Activated CD4-positive, alpha-beta T cell treated with anti-CD3 and anti-CD28 coated beads, Interleukin-2, amount 50 U/mL, for 4 hours (primary cell): ENCODE measurements at places on chromosomes 7 and 10.
A peak's percentile ranks its signal among the peaks of the same experiment; 100 is the strongest.

DNA sequence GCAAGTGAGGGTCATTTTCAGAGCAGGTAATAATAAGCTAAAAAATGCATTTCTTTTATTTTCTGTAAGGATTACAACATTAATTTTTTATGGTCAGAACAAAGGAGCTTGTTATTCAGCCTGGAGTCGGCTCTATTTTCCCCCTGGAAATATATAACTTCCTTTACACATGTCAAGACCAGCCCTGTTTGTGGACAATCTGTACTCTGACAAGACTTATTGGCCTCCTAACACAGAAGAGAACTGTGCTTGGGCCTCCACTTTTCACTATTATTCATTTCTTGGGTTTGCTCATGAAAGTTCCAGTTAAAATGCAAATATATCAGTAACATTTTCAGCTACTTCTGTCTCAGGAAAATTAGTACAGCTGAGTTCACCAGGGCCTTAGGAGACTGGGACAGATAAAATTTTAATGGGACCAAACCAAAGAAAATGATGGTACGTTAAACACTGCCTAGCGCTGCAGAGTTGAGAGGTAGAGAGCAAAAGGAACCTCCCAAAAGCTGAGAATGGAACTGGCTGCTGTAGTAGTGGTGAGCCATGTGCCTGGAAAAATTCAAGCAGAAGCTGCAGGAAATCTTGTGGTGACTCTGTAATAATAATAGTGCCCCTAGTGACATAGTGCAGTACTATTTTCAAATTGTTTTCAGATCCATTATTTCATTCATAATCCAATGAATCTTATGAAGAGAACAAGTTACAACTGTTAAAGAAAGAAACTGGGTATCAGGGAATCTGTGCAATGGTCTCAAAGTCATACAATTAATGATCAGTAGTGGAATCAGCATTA lies 227.2 kb upstream of the KIAA1217 start:
- no peak for DNase-seq

GRCh38 chr7:142626420-142627035 lies 122.7 kb upstream of the PRSS1 start:
- DNase-seq = peak; percentile 67

GRCh38 chr10:30373596-30374327 lies 24.7 kb upstream of the MTPAP start:
- DNase-seq = no peak

- no peak for DNase-seq
These were observed 66.2 kb downstream of the MGMT start for GRCh38 chr10:129533281-129533680.

- no peak for DNase-seq
These were observed 774.5 kb upstream of the LRRTM3 start for GRCh38 chr10:66151346-66151745.

DNA sequence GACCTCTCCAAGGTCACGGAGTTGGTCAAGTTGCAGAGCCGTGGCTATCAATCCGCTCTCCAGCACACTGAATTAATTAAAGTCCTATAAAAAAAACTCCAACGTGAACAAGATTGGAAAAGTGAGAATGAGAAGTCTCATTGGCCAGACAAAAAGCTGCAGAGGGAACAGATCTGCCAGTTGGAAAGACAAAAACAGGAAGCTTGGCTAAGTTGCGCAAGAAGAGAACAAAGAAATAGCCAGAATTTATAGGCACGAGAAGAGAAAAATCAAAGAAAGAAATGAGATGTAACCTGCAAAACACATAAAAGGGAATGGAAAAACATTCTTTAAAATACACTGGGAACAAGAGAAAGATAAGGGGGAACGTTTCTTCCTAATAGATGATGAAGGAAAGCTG lies 45.7 kb upstream of the CRTAC1 start:
- no peak for DNase-seq

DNA sequence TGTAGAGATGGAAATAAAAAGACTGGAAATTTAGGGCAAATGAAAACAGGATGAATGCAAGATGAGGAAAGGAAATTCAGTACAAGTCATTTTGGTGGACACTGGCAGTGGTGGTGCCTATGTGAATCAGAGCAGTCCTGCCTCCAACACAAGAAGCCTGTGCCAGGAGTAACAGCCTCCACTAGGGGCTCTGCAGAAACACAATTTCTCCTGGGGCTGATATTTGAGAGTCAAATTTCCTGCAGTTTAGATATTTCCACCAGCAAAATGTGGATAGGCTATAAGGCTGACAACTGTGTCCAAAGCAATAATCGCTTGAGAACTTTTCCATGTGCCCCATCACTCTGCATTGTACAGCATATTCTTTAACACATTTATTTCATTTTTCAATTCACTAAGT lies 4.7 kb upstream of the PLXDC2 start:
- DNase-seq = no peak

GRCh38 chr10:26890956-26891355 lies 30.2 kb upstream of the ABI1 start:
- peak; percentile 24 for DNase-seq

DNA sequence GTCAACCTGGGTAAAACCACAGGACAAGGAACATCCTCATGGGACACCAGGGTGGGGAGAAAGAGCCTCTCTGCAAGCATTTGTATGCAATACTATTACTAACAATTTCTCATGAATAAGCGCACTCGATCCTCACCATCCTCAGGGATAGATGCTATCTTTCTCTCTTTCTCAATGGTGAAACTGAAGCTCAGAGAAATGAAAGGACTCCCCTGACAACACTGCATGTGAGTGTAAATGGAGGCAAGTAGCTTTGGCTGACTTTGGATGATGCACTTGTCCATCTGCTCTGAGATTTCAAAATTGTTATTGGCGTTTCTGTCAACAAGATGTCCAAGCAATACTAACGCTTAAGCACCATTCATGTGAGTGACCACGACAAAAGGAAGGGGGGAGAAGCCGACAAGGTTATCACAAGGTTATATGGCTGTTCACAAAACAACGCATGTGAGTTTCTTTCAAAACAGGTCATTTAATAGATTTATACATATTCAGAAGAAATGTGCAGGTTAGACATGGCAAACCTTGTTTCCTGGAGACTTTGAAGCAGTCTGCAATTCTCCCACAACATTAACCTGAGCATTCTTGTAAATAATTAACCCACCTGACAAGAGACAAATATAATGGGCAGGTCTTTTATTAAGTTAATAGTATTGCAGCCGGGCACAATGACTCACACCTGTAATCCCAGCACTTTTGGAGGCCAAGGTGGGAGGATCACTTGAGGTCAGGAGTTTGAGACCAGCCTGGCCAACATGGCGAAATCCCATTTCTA lies 54.0 kb downstream of the IFIT5 start:
- DNase-seq = no peak

DNA sequence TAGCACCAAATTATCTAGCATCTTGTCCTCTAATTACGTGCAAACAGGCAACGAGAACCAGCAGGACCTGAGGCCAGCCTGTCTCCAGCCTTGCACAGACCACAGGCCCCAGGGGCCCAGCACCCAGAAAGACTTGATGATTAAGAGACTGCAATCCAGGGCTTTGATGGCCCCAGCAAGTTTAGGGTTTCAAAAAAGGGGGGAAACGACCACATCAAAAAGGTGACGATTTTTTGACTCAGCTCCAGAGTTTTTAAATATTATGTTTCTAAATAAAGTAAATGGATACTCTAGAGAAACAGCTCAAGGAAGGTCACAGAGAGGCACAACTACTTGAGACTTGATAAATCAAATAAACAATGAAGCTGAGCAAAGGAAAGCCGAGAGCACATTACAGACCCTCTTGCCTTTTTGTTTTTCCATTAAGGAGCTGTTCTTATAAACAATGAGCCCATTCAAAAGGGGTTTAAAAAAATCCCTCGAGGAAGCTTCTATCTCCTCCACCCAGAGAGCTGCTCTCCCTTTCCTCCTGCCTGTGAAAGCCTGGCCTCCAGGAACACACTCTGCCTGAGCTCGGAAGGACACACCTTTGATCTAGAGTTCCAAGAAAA lies 44.1 kb downstream of the GLI3 start:
- DNase-seq = no peak

GRCh38 chr7:129468547-129468946 lies 33.8 kb upstream of the SMKR1 start:
- no peak for DNase-seq

GRCh38 chr10:132359305-132360040 lies 27.5 kb downstream of the LRRC27 start:
- no peak for DNase-seq

GRCh38 chr7:47453093-47454061 lies 128.5 kb downstream of the TNS3 start:
- DNase-seq = no peak

- DNase-seq = no peak
These were observed 97.6 kb downstream of the KIAA1217 start for GRCh38 chr10:24306507-24306875.

- DNase-seq = no peak
These were observed 613 bp upstream of the BUB3 start for GRCh38 chr10:123153486-123154091.

- no peak for DNase-seq
These were observed 110.4 kb downstream of the PARD3 start for GRCh38 chr10:34704526-34705184.

DNA sequence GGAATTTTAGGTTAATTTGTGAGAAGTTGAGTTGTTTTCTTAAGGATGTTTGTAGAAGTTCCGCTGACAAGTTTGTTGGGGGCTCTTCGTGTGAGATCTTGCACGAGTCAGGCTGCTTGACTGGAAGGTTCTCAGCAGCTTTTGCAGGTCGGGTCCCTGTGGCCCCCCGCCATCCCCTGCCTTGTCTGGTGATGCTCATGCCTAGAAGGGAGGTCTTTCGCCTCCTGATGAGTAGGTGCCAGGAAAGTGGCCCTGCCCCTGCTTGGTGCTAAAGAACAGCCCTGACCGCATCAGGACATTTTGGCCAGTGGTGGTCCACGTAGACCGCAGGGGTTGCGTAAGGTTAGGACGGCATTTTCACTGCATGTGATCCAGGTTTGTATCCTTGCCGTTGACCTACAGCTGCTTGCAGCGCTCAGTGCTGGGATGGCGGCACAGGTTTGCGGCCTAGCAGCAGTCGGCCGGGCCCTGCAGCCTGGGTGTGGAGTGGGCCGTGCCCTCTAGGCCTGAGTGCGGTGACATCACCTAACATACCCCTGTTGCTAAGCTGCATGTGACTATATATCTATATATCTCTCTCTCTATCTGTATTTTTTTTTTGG lies 62.4 kb downstream of the DNAJB6 start:
- DNase-seq = no peak

DNA sequence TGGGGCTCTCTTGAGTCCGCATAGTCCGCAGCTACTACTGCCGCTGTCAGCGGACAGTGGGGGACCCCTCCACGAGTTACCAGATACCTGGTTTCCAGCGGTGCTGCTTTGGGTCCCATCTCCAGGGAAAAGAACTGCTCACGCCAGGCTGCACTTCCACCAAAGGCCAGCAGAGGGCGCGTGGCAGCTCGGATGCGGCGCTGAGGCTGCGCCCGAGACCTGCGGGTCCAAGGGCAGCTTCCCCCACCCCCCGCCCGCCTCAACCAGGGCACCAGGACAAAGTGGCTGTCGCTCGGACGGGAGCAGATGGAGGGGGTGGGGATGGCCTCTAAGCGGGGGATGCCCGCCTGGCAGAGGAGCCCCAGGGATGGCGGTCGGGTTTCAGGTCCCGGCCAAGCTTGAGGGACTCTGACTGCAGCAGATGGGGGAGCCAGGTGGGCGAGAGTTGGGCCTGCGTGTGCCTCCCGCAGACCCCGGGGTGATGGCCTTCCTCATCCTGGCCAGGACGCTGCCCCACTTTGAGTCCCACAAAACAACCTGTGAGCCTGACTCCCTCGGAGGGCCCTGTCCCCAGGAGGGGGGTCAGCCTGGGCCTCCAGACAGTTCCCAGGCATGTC lies 23.8 kb upstream of the ZNF735 start:
- peak; percentile 26 for DNase-seq

DNA sequence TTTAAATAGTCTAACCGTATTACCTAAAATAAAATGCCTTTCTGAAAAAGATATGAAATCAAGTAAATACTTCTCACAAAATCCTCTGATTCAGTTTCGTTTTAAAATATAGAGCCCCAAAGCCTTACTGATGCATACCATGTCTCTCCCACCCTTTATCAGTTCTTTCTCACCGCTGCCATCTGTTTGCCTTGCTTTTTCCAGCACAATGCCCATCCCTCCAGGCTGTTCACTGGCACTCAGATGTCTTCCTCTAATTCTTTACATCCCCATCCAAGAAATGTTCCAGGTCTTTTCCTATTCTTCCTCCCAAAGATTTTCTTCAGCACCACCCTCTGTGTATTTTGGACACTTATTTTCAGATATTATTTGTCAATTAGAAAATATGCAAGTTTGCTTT lies 116.5 kb upstream of the LRRN3 start:
- no peak for DNase-seq

DNA sequence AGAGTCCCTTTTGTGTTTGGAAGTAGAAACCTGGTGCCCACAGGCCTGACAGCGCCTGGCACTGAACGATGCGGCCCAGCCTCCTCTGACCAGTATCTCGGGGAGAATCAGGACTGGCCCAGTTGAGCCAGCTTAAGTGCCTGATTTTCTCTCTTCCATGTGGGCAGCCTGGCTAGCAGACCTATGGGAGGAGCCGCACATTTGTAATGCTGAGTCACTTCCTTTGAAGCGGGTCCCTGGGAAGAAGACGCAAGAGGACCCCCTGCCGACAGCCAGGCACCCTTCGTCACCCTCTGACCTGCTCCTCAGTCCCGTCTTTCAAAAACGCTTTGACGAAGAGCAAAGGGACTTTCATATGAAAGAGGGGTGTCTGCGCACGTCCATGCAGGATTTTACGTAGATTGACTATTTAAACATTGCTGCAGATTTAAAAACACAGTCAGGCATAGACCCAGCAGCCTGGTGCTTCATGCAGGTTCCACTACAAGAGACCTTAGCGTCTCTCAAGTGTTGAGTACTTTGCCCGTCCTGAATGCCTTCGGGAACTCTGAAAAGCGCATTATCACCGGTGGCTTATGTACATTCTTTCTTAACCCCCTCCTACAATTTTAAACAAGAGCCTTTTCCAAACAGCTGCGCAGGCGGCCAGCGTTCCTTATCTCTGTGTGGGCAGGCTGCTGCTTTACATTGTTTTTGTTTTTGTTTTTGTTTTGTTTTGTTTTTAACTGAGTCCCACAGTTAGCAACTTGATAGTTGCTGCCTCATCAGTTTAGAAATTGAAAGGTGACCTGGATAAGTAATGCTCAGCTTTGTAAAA lies 36.5 kb upstream of the AP5Z1 start:
- peak; percentile 18 for DNase-seq

DNA sequence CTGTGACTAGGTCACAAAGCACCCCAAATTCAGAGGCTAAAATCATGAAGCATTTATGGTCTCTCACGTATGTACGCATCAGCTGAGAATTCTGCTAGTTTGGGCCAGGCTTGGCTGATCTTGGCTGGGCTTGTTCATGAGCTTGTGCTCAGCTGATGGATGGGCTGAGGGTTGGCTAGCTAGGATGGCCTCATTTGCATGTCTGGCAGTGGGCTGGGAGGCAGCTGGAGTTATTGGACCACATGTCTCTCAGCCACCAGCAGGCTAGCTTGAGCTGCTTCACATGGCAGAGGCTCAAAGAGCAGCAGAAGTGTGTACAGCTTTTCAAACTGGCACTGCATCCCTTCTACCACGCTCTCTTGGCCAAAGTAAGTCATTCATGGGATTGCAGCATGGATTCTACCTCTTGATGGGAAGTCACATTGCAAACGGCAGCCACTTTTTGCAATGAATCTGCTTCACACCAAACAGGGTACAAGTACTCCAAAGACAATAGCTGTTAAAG lies 770.3 kb downstream of the TYW1 start:
- no peak for DNase-seq

- no peak for DNase-seq
These were observed 2.5 kb downstream of the ENTPD1 start for GRCh38 chr10:95758351-95759025.

- no peak for DNase-seq
These were observed 139.4 kb downstream of the GNAT3 start for GRCh38 chr7:80372415-80372814.

- no peak for DNase-seq
These were observed 20.9 kb downstream of the ANKIB1 start for GRCh38 chr7:92266415-92267241.
